ENCODE measurements at places on chromosomes 1 and 21.

DNA sequence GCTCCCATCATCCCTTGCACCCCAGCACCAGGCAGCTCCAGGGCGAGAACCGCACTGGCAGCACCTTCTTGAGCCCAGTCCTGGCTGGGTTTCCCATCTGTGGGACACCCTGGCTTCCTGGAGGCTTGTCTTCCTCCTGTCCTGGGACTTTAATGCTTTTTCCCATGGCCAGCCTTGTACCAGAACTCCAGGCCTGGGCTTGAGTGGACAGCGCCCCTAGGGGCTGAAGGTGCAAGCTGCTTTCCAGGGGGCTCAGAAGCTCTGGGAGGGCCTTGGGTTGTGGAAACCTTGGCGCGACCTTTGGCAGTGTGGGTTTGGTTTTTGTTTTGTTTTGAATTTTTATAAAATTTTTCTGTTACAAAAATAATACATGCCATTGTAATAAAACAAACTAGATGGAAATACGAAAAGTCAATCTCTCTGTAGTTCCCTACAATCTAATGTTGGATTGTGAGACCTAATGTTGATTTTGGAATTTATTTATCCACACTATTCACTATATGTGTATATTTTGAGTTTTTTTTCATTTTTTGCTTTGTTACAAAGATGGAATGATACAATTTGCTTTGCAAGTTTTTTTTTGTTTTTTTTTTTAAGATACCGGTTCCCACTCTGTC is 33.8 kb upstream of the RPL11 start:
- DNase-seq: peak; percentile 24

- DNase-seq: no peak
Measured at GRCh38 chr1:114545315-114545714, 34.3 kb upstream of the TRIM33 start.

GRCh38 chr1:168976267-168976666 is 130.2 kb upstream of the ATP1B1 start:
- no peak for DNase-seq

GRCh38 chr1:53740621-53741105 is 1.7 kb upstream of the GLIS1 start:
- no peak for DNase-seq

DNA sequence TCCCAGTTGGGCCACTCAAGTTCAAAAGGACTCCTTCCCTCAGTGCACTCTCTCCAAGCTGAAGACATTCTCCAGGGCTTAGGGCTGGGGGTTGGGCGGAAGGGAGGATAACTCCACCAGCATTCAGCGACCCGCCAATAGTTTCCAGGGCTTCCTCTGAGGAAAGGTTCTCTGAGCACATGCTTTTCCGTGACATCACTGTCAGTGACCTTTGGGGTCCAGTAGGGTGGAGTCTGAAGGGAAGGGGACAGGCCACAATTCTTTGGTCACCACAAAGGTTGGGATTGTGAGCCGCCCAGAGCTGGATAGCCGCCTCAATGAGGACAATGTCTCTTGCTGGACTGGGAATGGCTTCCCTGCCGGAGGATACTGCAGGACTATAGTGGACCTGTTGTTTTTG is 22.8 kb upstream of the RXRG start:
- no peak for DNase-seq

DNA sequence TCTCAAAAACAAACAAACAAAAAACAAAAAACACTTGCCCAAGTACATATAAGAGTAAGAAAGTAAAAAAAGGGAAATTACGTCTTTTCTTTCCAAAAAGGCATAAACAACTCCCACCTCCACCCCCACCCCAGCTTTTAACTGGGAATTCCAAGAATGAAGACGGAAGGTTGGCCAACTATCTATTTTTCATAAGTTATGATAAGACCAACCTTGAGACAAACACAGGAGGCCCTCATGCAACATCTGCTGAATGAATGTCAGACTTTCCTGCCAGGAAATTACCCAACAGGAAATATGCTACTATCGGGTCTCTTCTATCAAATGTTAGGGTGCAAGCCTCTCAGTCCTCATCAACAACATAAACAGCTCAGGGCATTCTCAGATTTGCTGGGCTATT is 1.9 kb downstream of the BSDC1 start:
- no peak for DNase-seq

DNA sequence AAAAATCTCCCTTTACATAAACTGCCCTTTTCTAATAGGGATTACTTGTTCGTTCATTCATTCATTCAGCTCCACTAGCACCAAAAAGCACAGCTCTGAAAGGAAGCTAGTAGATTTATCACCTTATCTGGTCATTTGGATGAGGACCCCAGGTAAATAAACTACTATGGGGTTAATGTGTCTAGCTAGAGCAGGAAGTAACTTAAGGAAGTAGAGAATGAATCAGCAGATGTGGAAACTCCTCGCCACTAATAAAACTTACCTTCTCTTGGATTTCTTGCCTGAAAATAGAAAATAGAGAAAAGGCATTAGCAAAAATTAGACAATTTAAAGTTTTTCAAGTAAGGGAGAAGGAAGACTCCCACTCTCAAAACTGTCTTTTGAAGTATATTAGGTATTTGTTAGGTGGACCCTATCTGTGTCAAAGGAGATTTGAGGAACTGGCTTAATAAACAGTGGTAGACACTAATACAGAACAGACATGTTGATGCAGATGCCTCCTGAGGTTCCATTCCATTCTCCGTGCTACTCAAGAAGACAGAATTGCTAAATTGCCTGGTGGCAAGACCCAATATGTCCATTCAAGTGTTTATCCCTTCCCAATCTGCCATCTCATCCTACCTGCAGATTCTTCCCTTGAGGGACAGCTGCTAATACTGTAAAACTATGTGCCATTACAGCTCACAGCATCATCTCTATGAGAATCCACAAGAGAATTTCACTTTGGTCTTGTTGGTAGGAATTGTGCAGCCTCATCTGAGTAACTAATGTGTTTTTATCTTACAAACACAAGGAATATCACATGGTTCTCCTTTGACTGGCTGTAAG is 14.9 kb downstream of the SELL start:
- DNase-seq: no peak

DNA sequence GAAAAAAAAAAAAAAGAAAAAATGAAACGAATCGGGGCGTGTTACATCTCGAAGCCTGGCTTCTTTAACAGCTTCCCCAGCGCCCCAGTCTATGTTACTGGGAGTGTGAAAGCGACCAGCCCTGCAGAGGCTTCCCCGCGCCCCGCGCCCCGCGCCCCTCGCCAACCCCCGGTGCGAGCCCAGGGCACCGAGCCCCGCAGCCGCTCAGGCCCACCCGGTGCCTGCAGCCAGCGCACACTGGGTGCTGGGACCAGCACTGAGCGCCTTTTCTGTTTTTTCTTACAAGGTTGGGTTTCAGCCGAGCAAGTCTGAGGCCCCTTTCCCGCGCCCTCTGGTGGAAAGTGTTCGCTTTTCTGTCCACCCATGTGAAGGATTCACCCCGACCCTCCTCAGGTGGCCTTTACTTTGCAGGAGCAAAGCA is 42.1 kb upstream of the ZNF496 start:
- peak; percentile 58 for DNase-seq

GRCh38 chr1:99369154-99369553 is 104.9 kb downstream of the PLPPR4 start:
- no peak for DNase-seq

DNA sequence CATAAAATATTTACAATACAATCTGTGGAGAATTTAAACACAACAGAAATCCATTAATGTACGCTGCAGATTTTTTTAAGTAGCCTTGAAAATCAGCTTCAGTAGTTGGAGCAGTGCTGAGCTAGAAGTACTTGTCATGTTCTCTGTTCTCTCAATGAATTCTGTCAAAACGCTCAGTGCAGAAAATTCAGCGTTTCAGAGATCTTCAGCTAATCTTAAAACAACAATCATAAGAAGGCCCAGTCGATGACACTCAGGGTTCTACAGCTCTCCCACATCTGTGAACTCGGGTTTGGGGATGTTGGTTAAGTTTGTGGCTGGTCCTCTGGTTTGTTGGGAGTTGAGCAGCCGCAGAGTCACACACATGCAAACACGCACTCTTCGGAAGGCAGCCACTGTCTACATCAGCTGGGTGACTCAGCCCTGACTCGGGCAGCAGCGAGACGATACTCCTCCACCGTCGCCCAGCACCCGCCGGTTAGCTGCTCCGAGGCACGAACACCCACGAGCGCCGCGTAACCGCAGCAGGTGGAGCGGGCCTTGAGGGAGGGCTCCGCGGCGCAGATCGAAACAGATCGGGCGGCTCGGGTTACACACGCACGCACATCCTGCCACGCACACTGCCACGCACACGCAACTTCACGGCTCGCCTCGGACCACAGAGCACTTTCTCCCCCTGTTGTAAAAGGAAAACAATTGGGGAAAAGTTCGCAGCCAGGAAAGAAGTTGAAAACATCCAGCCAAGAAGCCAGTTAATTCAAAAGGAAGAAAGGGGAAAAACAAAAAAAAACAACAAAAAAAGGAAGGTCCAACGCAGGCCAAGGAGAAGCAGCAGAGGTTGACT is 161.2 kb downstream of the RUNX1 start:
- peak; percentile 78 for DNase-seq

DNA sequence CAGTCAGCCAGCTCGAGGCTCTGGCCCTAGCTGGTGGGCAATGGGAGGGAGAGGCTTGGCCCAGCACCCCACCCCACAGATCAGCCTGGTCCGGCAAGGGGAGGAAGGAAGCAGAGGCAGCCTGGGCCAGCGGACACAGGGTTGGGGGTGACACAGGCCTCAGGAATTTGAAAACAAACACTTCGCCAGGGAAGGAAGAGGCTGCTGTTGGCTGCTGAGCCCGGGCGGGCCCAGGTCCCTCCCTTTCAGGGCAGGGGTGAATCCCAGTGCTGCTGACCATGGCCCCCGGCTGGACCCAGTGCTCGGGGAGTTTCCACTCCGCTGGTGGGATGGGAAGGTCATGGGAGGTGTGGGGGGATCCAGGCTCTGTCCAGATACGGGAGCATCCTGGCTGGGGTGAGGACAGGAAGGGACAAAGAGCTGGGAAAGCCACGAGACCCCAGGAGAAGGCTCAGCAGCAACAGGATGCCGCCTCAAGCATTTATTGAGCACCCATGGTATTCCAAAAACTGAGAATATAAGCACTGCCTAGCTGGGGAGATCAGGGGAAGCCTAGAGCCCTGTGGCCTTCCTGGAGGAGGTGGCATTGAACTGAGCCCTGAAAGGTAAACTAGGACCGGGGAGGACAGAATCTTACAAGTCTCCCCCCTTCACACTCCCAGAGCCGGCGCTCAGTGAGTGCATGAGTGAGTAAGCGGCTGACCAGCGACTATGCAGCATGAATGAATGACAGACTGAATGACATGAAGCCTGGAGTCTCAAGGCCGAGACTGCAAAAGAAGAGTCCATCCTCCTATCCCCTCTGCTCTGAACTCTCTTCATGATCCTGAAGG is 26.2 kb upstream of the EPHA2 start:
- DNase-seq: no peak

GRCh38 chr1:54365847-54366246 is 40.3 kb downstream of the SSBP3 start:
- DNase-seq: no peak

Measured in CD4-positive, alpha-beta T cell treated with Interleukin-1 beta for 1 hour (primary cell).